ENCODE measurements at places on chromosomes 5 and 9.

DNA sequence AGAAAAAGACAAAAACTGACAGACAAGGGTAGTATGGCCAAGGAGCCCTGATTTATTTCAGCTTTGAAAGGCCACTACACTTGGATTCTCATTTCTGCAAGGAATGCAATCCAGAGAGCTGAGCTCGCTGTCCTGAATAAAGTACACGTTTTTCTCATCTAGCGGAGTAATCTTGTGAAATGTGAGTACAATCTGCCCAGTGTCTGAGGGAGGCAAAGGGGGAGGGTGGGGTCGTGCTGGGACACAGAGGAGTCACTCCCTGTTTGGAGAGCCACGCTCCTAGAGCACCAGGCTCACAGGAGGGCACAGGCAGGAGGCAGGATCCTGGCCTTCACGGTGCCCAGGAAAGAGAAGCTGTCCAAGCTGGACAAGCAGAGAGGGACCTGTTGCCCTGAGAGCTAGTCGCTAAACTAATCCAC is 51.0 kb upstream of the IFNK start:
- peak; percentile 94 for ATAC-seq

DNA sequence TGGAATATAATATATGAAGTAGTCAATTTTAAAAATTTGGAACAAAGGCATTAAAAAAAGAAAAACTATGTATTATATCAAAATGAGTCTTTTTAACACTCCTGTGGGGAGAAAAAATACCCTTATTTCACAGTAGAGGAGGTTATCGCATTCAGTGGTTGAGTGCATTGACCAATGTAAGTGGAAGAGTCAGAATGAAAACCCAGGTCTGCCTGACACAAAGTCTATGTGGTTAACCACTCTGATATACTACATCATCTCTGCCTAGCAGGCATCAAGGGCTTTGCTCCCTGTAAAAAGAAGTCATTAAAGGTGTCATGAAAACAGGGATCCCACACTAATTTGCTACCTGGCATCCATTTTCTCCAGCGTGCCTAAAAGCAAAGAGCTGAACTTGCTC is 417.2 kb upstream of the C9orf72 start:
- no peak for ATAC-seq

GRCh38 chr9:136563646-136564325 is 17.9 kb upstream of the NOTCH1 start:
- ATAC-seq, result no peak

DNA sequence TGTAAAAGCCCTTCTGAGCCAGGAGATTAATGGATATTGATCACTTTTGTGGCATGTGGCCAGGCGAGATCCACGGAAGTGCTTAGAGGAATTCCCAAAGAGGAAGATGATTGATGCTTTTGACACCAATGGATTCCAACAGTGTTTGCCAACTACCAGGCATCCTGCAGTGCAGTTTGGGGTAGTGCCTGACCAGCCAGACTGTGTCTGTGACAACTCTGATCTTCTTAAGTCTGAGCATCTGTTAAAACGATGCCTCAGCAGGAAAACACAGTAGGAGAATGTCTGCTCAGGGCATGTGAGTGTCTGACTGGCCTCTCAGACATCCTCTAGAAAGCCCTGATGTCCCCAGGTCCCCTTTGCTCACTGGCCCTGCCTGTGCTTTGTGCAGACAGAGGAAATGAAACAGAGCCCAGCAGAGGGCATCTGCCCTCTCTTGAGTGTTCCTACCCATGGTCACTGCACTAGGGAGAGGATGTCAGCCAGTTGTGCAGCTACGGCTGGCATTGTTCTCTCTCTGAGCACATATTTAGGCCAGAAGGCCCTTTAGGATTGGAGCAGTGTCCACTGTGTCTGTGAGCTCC is 57.0 kb downstream of the TRPC7 start:
- peak; percentile 72 for ATAC-seq

GRCh38 chr5:141392429-141393198 is at the start of gene PCDHGA8:
TSS of gene PCDHGA8 (plus strand) at chr5:141392633. CDS start at chr5:141392814, 181 bp downstream.
- ATAC-seq, result no peak

- peak; percentile 14 for ATAC-seq
These were observed 75.0 kb downstream of the NR6A1 start for GRCh38 chr9:124696101-124696500.

DNA sequence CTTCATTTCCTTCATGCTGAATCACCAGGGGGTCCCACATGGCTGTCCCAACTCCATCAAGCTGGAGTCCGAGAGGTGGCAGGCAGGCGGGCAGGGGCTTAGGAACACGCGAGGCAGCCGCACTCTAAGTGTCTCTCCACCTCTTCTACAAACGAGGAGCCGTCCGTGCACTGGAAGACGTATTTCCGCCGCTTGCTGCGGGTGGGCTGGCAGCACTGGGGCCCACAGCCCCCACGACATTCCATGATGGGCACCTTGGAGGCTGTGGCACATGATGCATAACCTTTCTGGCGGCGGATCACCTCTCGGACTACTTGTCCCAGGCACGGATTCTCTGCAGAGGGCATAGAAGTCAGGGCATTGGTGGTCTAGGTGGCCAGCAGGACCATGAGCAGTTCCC is 87.2 kb upstream of the PANK3 start:
- ATAC-seq, result no peak

GRCh38 chr9:75116306-75116705 is 28.0 kb downstream of the OSTF1 start:
- no peak for ATAC-seq

- ATAC-seq, result peak; percentile 79
These were observed 46.1 kb upstream of the RIC1 start for GRCh38 chr9:5582835-5583195.

DNA sequence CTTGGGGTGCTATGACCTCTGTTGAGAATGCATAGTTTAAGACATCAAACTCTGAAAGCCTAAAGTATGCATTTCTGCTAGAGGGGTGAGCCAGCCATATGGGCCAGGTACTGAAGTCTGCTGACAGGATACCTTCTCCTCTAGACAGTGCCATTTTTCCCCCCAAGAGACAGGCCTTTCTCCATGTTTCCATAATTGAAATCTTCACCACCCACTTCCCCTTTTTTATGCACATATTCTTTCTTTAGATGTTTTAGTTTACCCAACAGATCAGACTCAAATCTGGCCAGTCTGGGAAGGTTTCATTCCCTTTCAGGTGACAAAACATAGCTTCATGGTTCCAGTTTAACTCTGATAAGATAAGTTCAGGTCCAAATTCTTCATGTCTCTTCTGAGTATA is 212.8 kb downstream of the ADCY2 start:
- no peak for ATAC-seq

DNA sequence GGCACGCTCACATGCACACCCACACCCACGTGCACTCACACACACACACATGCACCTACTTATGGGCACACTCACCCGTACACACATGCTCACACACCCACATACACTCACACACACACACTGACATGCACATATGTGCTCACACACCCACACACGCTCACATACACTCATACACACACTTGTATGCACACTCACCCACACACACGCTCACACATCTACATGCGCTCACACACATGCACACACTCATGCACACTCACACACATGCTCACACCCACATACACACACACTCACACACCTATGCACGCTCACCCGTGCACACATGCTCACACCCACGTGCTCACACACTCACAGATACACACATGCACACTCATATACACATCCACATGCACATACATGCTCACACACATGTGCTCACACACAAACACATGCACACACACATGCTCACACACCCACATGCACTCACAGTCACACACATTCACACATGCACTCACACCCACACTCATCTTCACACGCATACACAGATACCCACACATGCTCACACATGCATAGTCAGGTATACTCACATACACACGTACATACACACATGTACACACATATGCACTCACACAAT is 138.3 kb downstream of the OLFM1 start:
- no peak for ATAC-seq

- ATAC-seq, result no peak
These were observed 473.5 kb downstream of the MAT2B start for GRCh38 chr5:163978897-163979296.

DNA sequence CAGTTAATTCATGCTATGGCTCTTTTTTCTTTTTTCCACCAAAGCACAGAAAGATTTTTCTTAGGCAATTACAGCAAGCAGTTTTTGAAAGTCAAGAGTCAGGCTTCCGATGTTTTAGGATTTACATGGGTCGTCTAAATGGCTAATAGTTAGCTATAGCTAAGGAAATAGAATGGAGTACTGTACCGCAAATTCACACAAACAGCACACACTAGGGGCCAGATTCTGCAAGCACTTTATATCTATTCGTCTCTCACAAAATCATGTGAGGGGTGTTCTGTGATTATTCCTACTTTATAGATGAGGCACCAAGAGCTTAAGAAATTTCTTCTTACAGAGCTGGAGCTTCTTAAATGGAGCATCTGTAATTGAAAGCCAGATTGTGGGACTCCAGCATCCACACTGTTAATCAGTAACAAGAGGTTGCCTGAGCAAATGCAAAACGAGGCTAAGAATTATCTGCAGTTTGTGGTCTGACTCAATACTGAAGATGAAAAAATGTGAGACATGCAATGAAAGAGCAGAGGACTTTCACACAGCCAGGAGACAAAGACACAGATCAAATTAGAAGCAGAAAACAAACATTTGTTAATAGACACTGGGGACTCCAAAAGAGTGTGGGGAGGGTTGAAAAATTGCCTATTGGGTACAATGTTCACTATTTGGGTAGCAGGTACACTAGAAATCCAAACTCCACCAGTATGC is 62.7 kb upstream of the CTXN3 start:
- no peak for ATAC-seq

DNA sequence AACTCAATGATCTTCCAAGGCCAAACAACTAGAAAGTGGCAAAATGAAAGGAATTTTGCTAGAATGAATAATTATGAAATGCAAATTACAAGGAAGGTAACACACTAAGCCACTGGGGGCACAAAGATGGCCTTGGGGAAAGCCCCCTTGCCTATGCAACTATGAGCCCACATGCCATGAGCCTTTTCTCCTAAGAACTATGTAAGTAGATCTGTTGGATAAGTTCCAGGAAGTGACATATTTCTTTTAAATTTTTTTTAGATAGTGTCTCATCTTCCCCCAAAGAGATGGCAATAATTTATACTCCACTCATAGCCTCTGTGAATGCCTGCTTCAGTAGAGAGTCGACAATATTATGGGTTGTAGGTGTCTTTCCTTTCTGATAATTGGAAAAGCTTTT is 257.8 kb downstream of the AUH start:
- ATAC-seq, result no peak

- no peak for ATAC-seq
These were observed 87.3 kb downstream of the INVS start for GRCh38 chr9:100186356-100186755.

DNA sequence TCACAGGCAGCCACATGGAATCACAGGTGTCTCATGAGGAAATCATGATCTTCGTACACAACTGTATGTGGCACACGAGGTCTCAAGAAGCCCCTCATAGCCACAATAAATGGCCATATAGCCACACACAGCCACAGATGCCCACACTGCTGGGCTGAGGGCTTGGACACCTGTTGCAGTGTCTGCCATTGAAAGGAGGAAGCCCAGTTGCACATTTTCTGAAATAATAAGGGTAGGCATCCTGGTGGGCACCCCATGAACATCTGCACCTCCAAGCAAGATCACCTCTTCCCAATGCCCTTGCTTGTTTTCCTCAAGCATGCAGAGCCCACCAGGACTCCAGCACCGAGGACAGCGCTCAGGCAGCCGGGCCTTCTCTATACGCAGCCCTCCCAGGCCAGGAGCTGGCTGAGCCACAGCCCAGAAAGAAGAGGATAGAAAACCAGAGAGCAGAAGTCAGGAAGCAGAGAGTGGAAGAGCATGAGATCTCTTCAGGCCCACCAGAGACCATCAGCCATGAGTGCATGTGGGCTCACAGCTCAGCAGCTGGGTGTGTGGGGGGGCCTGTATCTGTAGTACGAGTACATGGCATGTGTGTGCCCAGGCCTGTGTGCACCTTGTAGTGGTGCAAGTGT is 1.0 kb upstream of the ACSL6 start:
- ATAC-seq, result peak; percentile 69

GRCh38 chr5:134249469-134250379 is 23.9 kb upstream of the PPP2CA start:
- no peak for ATAC-seq

- peak; percentile 76 for ATAC-seq
These were observed 135.1 kb upstream of the ELL2 start for GRCh38 chr5:96096724-96097123.

GRCh38 chr9:90773617-90774016 is 28.0 kb upstream of the SYK start:
- ATAC-seq, result no peak

GRCh38 chr9:124270504-124271335 is 13.0 kb downstream of the NEK6 start:
- ATAC-seq, result no peak

GRCh38 chr5:8934455-8934854 is 611.4 kb downstream of the SEMA5A start:
- no peak for ATAC-seq

GRCh38 chr5:13348568-13348967 is 595.9 kb downstream of the DNAH5 start:
- ATAC-seq, result no peak

GRCh38 chr5:134583766-134584165 is 48.9 kb downstream of the SAR1B start:
- no peak for ATAC-seq

DNA sequence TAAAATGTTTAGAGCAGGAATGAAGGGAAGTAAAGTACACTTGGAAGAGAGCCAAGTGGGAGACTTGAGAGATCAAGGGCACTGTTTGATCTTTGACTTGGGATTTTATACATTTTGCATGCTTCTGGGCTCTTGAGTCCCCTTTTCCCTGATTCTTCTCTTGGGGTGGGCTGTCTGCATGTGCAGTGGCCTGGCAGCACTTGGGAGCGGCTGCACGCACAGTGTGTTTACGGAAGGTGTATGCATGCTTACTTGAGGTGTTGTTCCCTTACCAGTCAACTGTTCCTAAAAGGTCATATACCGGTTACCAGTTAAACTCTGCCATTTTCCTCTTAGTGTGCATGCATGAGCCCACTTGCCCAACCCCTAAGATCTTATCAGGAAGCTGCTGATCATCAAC is 377.7 kb downstream of the CYLC2 start:
- ATAC-seq, result no peak

- ATAC-seq, result no peak
These were observed 34.0 kb upstream of the ZNF484 start for GRCh38 chr9:92911511-92912475.

GRCh38 chr9:99004717-99005460 is 61.2 kb downstream of the COL15A1 start:
- no peak for ATAC-seq

- ATAC-seq, result no peak
These were observed 108.5 kb upstream of the TXNDC8 start for GRCh38 chr9:110446171-110446570.

DNA sequence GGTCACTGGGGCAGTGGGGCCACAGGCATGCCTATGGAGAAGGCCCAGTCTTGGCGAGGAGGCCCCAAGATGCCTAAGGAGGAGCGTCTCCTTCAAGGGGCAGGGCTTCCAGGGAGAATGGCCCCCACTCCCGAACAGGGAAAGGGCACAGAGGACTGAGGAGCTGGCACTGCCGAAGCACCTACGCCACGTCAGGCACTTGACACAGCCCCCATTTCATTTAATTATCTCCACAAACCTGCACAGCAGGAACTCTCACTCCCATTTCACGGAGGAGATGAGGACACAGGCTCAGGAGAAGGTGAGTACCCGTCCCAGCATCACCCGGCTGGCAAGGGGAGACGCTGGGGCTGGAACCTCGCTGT is 26.0 kb downstream of the EGR1 start:
- no peak for ATAC-seq

Data from SK-N-SH treated with all-trans-retinoic acid at 6 μM for 48 hours (cell line).